ENCODE measurements at places on chromosomes 2 and 18. TPM values are rescaled to one million over a fixed set of nuclear protein-coding genes. Genes with fewer than 3 reads are reported as not detected.

- no peaks in the 10 kb centered on the region for H3K27me3 ChIP-seq
- H3K4me1 ChIP-seq = no peaks in the 10 kb centered on the region
- H3K27ac ChIP-seq = no peak overlapping the region
Measured at GRCh38 chr2:181163139-181163538, 182.7 kb downstream of the UBE2E3 start.

GRCh38 chr2:129347486-129348217 is 631.8 kb upstream of the RAB6C start:
- peak; percentile 11 for DNase-seq
- no peaks in the 10 kb centered on the region for H3K27me3 ChIP-seq
- no peak overlapping the region for H3K4me3 ChIP-seq
- no peaks in the 10 kb centered on the region for H3K4me1 ChIP-seq
- no peaks in the 10 kb centered on the region for H3K36me3 ChIP-seq

- no peak overlapping the region for H3K4me3 ChIP-seq
- H3K27me3 ChIP-seq = no peaks in the 10 kb centered on the region
- H3K27ac ChIP-seq = peak overlapping the region; percentile 80
Measured at GRCh38 chr2:239292531-239292930, 108.3 kb downstream of the HDAC4 start.

- H3K27ac ChIP-seq = no peak overlapping the region
- no peaks in the 10 kb centered on the region for H3K27me3 ChIP-seq
- no peak for DNase-seq
- H3K4me1 ChIP-seq = no peaks in the 10 kb centered on the region
- no peak overlapping the region for H3K4me3 ChIP-seq
Measured at GRCh38 chr2:26430826-26431225, 29.1 kb downstream of the DRC1 start.

GRCh38 chr2:86831537-86831936 is 30.1 kb downstream of the CD8B start:
- H3K27me3 ChIP-seq = peaks cover 3% of the 10 kb centered on the region
- no peak for DNase-seq
- no peaks in the 10 kb centered on the region for H3K36me3 ChIP-seq
- no peaks in the 10 kb centered on the region for H3K4me1 ChIP-seq
- H3K27ac ChIP-seq = no peak overlapping the region

- no peak for DNase-seq
- no peaks in the 10 kb centered on the region for H3K36me3 ChIP-seq
- H3K27ac ChIP-seq = no peak overlapping the region
Measured at GRCh38 chr2:8344144-8345097, 337.4 kb upstream of the ID2 start.

GRCh38 chr18:47141289-47141688 is 9.0 kb downstream of the HDHD2 start:
- no peak for DNase-seq
- peaks cover under 1% of the 10 kb centered on the region for H3K36me3 ChIP-seq
- no peaks in the 10 kb centered on the region for H3K27me3 ChIP-seq

- no peak overlapping the region for H3K4me3 ChIP-seq
- no peak for DNase-seq
Measured at GRCh38 chr18:11245879-11246278, 96.5 kb upstream of the PIEZO2 start.

- H3K27me3 ChIP-seq = peaks cover 3% of the 10 kb centered on the region
- no peak for DNase-seq
- no peaks in the 10 kb centered on the region for H3K4me1 ChIP-seq
- H3K27ac ChIP-seq = no peak overlapping the region
Measured at GRCh38 chr2:148568597-148568996, 76.0 kb upstream of the EPC2 start.

DNA sequence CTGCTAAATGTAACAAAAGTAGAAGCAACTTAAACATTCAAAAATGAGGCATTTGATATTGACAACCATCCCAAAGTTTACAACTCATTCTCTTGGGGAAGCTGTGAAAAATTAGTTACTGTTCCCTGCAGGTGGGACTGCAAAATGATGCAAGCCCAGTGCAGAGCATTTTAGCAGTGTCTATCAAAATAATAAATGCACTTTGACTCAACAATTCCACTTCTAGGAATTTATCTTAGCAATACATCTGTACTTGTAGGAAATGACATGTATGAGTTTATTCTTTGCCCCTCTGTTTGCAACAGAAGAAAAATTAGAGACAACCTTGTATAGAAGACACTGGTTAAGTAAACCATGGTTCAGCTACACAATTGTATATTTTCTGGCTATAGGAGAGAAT is 48.0 kb upstream of the TLK1 start:
- no peak overlapping the region for H3K4me3 ChIP-seq
- no peaks in the 10 kb centered on the region for H3K27me3 ChIP-seq
- DNase-seq = no peak
- peaks cover 10% of the 10 kb centered on the region for H3K4me1 ChIP-seq
- H3K36me3 ChIP-seq = no peaks in the 10 kb centered on the region

- H3K4me3 ChIP-seq = no peak overlapping the region
- H3K4me1 ChIP-seq = no peaks in the 10 kb centered on the region
- H3K27me3 ChIP-seq = no peaks in the 10 kb centered on the region
- no peak overlapping the region for H3K27ac ChIP-seq
Measured at GRCh38 chr2:8848328-8849100, 11.1 kb upstream of the KIDINS220 start.

DNA sequence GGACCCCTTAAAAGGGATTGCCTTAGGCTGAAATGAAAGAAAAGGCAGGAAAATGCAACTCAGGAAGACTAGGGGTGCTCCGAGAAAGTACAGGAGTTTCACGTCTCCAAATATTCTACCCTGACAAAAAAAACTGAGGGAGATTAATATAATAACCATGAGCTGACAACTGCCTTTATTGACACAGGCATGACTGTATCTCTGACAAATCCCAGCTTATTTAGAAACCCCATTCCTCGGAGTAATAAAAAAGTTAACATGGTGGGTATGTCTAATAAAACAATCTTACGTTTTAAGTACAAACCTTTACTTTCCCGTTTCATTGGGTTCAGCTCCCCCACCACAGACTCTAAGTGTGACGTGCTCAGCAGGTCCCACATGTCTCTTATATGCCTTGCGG is 7.9 kb upstream of the RBFA start:
- no peak overlapping the region for H3K4me3 ChIP-seq
- no peak overlapping the region for H3K27ac ChIP-seq
- no peaks in the 10 kb centered on the region for H3K36me3 ChIP-seq
- H3K4me1 ChIP-seq = no peaks in the 10 kb centered on the region
- no peak for DNase-seq
- H3K27me3 ChIP-seq = no peaks in the 10 kb centered on the region

GRCh38 chr2:86476918-86477317 is 35.7 kb downstream of the KDM3A start:
- H3K4me1 ChIP-seq = no peaks in the 10 kb centered on the region
- H3K27ac ChIP-seq = no peak overlapping the region
- no peak overlapping the region for H3K4me3 ChIP-seq
- no peak for DNase-seq
- H3K27me3 ChIP-seq = no peaks in the 10 kb centered on the region

DNA sequence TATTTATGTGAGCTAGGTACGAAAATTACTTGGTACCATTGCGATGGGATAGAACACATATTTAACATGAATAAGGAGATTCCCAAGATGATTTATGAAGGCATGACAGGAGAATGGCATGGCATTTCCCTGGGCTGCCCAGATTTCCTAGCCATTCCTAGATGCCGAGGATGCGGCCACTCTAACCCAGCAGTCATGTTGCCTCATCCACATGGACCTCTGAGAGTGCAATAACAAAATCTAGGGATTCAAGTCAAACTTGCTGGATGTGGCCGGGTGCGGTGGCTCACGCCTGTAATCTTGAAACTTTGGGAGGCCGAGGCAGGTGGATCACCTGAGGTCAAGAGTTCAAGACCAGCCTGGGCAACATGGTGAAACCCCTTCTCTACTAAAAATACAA is 110.8 kb upstream of the ARL4C start:
- H3K4me1 ChIP-seq = no peaks in the 10 kb centered on the region
- H3K27ac ChIP-seq = no peak overlapping the region
- H3K36me3 ChIP-seq = no peaks in the 10 kb centered on the region
- no peaks in the 10 kb centered on the region for H3K27me3 ChIP-seq
- DNase-seq = no peak

GRCh38 chr2:133721118-133721517 is 152.9 kb upstream of the NCKAP5 start:
- no peak overlapping the region for H3K27ac ChIP-seq
- H3K4me3 ChIP-seq = no peak overlapping the region
- no peaks in the 10 kb centered on the region for H3K36me3 ChIP-seq

DNA sequence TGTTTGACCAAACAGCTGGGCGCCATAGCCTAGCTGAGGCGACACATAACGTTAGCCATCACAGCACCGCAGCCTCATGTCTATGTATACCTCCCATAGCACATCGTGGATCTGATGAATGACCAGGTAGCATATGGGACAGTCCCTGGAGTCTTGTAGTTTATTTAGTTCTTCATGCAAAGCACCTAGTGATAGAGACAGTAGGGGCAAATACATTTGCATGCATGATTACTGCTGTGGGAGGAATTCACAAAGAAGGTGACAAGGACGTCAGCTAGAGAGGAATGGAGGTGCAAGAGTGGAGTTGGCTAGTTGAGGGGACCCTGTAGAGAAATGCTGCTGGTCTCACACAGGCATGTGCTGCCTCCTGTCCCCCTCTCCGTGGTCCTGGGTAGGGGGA is 478.9 kb upstream of the HS6ST1 start:
- H3K36me3 ChIP-seq = no peaks in the 10 kb centered on the region
- no peak overlapping the region for H3K27ac ChIP-seq
- H3K4me3 ChIP-seq = no peak overlapping the region
- H3K27me3 ChIP-seq = no peaks in the 10 kb centered on the region
- H3K4me1 ChIP-seq = no peaks in the 10 kb centered on the region

GRCh38 chr2:233546101-233546500 is 20.5 kb downstream of the USP40 start:
- no peaks in the 10 kb centered on the region for H3K27me3 ChIP-seq
- peaks cover 8% of the 10 kb centered on the region for H3K4me1 ChIP-seq
- no peak overlapping the region for H3K4me3 ChIP-seq
- no peaks in the 10 kb centered on the region for H3K36me3 ChIP-seq
- no peak overlapping the region for H3K27ac ChIP-seq

GRCh38 chr2:178895171-178895570 is 87.9 kb upstream of the TTN start:
- no peaks in the 10 kb centered on the region for H3K27me3 ChIP-seq
- H3K27ac ChIP-seq = no peak overlapping the region
- H3K36me3 ChIP-seq = no peaks in the 10 kb centered on the region
- H3K4me3 ChIP-seq = no peak overlapping the region
- DNase-seq = no peak

DNA sequence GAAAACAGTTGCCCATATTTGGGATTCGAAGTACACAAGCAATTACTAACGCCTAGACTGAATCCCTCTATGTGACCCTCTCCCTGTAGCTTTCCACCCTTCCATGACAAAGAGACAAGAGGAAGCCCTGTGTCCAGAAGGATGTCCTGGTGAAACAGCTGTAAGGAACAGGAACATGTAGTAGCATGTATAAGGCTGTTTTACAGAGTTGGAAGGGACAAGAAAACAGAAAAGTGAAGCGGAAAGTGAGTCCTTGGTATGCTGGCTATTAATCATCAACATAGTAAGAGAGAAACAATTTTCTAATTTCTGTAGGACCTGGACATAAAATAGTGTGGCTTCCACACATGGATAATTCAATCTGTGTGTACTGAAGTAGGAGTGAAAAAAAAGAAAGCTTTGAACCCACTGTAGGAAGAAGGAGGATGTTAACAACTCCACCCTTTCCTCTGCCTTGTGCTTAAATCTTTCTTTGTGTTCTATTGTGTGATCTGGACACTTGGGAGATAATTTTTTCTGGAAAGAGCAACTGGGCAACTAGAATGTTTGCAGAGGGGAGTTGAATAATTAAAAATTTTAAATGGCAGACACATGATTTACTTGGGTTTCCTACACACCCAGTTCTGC is 162.3 kb upstream of the ZSWIM2 start:
- H3K4me1 ChIP-seq = no peaks in the 10 kb centered on the region
- H3K36me3 ChIP-seq = no peaks in the 10 kb centered on the region
- no peak for DNase-seq
- no peaks in the 10 kb centered on the region for H3K27me3 ChIP-seq
- no peak overlapping the region for H3K4me3 ChIP-seq

GRCh38 chr2:219308142-219309101 is 779 bp downstream of the PTPRN start:
- peaks cover 71% of the 10 kb centered on the region for H3K27me3 ChIP-seq
- peak; percentile 53 for DNase-seq
- no peak overlapping the region for H3K27ac ChIP-seq
- no peaks in the 10 kb centered on the region for H3K4me1 ChIP-seq

DNA sequence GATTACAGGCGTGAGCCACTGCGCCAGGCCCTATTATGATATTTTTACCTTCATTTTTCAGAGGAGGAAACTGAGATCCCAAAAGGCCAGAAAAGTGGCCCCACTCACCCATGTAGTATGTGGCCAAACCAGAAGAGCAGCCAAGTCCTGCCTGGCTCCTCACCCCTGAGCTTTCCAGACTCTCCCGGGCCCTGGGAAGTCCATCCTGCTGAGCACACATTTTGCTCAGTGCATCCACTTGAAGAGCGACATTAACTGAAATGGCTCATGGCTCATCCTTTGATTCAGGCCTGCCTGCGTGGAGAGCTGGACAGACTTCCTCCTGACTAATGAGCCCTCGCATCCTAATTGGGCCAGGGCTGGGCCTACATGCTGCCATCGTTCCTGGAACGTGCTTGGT is 9.5 kb upstream of the NGEF start:
- no peak for DNase-seq
- H3K36me3 ChIP-seq = no peaks in the 10 kb centered on the region
- H3K27me3 ChIP-seq = no peaks in the 10 kb centered on the region
- no peak overlapping the region for H3K27ac ChIP-seq

- H3K27me3 ChIP-seq = no peaks in the 10 kb centered on the region
- H3K27ac ChIP-seq = no peak overlapping the region
- H3K4me1 ChIP-seq = no peaks in the 10 kb centered on the region
- H3K36me3 ChIP-seq = no peaks in the 10 kb centered on the region
Measured at GRCh38 chr2:136394136-136395060, 276.4 kb upstream of the CXCR4 start.

DNA sequence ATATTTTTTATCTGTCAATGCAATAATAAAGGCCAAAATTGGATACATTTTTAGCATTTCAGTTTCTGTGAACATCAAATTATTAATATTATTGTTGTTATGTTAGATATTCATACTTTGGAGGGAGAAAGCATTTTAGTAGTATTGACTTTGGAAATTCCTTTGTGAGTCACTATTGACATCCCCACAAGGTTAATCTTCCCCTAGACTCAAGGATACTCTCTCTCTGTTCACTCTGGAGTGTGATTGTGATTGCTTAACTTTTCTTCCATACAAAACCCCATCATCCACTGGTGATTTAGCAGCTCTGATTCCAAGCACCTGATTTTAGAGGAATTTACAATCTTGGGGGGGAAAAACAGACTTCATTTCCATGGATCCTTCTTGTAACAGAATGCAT is 352.0 kb downstream of the THSD7B start:
- no peaks in the 10 kb centered on the region for H3K4me1 ChIP-seq
- DNase-seq = no peak
- no peak overlapping the region for H3K4me3 ChIP-seq
- no peak overlapping the region for H3K27ac ChIP-seq
- H3K36me3 ChIP-seq = no peaks in the 10 kb centered on the region
- H3K27me3 ChIP-seq = no peaks in the 10 kb centered on the region

- no peaks in the 10 kb centered on the region for H3K36me3 ChIP-seq
- DNase-seq = no peak
- H3K27me3 ChIP-seq = no peaks in the 10 kb centered on the region
- no peak overlapping the region for H3K27ac ChIP-seq
Measured at GRCh38 chr2:218255446-218255845, 5.4 kb upstream of the GPBAR1 start.

Gene IL37
- total RNA-seq = not detected

Gene NT5C1B
- total RNA-seq = not detected

Gene MRPL53
- 29.4 TPM for total RNA-seq

Gene GPR17
- not detected for total RNA-seq

Gene CREG2
- total RNA-seq = 0.16 TPM

Gene DUSP19
- 1.6 TPM for total RNA-seq

Gene TMEM150A
- 9.7 TPM for total RNA-seq

Gene RAPGEF4
- 1.4 TPM for total RNA-seq

Gene MPP4
- total RNA-seq = not detected

Gene C2orf66
- not detected for total RNA-seq

Gene SLC35F6
- total RNA-seq = 23.3 TPM

Data from transverse colon (tissue), 4 donors.